ENCODE measurements at places on chromosomes 2 and 18.

GRCh38 chr2:43097644-43098408 is 128.6 kb downstream of the ZFP36L2 start:
- no peak for DNase-seq

- DNase-seq = no peak
Measured at GRCh38 chr2:137741784-137742362, 222.4 kb upstream of the HNMT start.

DNA sequence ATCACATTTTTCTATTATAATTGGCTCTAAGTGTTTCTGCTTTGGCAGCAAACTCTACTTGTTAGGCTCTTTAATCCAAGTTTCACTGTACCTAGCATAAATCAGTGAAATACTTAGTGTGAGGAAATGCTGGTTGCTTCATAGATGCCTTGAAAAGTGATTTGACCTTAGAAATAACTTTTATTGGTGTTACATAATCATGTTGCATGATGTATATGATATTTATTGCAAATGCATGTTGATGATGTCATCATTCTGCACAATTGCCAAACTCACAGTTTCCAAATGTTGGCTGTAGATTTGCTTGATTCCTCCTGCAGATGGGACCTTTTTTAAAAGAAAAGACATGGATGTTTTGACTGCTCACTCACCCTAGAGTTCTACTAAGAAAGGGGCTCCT is 137.6 kb upstream of the BCL2L11 start:
- no peak for DNase-seq

DNA sequence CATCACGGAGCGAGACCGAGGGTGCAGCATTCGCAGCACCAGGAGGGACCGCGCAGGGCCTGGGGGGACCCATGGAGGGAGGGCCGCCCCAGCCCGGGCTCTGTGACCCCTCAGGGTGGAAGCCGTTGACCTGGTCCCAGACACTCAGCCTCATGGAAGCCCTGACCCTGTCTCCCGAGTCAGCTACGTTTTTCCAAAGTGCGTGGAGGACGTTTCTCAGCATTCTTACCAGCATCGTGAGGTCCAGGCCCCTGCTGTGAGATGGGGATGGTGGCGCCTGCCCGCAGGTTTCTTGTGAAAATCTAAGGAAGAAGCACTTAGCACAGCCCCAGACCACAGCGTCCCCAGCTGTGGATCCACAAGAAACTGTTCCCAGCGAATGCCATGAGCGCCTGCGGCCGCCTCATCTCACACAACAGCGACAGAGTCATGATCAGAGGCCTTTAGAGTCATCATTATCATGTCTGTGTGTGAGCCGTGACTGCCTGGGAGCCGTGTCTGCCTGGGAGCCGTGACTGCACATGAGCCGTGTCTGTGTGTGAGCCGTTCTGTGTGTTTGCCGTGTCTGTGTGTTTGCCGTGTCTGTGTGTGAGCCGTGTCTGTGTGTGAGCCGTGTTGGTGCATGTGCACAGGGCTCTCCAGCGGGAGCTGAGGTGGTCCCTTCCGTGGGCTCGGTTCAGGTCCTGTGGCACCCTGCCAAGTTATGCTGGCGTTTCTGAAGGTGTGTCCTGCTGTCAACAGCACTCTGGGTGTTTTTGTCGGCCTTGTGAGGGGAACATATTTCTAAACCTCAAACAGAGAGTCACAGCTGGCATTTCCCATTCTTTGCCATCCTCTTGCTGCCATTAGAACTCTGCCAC is 49.2 kb upstream of the KCNG2 start:
- no peak for DNase-seq

GRCh38 chr2:50315336-50315735 is 716.6 kb downstream of the NRXN1 start:
- DNase-seq = no peak

- no peak for DNase-seq
Measured at GRCh38 chr18:44893966-44894365, 213.3 kb downstream of the SETBP1 start.

DNA sequence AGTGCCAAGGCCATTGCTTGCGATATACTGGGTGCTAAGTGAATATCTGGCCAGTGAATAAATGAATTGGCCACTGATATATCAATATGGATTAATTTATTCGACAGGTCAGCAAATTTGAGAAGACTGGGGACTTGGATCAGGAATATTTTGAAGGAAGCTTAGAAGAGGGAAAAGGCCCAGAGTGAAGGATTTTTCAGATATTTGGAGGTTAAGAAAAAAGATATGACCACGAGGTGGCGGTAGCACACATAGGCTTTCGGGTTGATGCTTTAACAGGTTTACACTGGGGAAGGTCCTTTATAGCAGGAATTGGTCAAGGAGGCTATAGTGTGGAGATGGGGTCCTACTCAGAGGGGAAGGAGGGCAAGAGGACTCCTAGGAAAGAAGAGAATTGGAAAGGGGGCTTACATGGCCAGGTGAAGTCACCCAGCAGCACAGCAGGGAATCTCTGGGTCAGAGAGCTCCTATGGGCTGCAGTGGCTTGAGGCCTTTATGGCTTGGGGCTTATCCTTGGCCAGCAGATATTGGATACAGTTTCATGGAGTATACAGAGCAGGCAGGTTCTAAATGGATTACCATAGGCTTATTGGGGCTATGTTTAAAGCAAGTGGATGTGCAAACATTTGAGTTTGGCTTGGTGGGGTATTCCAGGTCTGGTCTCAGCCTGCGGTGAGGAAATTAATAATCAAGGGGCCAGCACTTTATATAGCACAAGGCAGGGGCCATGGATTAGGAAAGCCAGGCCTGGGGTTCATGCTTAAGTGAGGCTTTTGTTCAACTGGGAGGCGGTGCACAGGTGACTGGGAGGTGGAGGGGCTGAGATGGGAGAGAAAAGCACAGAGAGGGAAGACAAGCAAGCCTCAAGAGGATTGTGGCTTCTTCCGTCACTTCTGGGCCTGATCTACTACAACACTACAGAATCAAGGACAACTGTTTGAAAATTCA is 9.7 kb downstream of the IL1RN start:
- DNase-seq = peak; percentile 37

DNA sequence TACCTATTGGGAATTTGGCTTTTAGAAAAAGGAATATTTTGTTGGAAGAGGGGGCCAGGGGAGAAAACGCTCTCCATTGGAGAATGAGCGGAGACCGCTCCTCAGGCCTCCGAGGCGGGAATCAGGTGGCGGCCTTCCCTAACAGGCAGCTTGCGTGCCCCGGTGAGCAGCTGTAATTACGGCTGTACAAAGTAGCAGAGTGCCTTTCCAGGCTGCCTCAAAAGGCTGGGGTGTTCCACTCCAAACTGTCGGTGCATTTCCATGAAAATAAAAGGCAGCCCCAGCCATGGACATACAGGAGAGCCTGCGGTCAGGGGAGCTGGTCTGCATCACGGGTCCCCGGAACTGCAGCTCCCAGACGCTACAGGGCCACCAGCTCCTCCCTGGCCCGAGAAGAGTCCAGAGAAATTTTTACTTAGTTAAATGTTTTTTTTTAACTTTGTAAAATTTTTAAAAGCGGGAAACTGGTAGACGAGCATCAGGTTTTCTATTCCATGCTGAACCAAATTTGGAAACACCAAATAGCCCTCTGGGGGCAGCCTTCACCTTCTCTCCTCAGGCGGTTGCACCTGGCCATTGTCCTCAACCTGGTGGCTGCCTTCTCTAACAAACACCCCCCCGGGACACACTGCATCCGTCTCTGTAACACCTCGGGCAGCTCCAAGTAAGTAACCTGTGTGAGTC is 209.3 kb upstream of the SALL3 start:
- no peak for DNase-seq

DNA sequence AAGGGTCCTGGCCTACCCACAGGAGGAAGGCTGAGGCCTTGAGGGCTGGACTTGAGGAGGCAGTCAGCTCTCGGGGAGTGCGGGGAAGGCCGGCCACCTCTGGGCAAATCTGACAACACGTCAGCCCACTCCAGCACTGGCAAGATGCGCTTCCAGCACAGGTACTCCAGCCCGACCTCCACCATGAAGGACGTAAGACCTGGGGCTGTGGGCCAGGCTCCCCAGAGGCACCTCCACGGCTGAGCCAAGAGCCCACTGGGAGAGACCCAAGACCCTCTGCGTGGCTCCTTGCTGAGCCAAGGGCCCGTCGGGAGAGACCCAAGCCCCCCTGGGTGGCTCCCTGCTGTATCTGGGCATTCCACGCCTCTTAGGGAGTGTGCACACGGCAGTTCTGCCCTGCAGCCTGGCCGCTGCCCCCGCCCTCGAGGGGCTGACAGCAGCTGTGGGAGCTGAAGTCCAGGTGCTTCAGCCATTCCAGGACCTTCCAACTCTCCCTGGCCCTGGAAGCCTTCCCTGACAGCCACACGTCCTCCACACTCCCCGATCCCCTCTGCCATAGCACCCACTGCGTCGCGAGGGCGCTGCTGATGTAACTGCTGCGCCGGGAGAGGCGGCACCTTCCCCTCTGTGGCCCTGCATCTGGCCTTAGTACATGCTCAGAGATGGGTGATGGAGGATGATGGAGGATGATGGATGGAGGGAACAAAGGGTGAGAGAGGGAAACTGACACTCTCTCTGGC is 50.2 kb downstream of the BIN1 start:
- DNase-seq = no peak

GRCh38 chr2:217563565-217563964 is 439.2 kb downstream of the TNS1 start:
- DNase-seq = no peak

- no peak for DNase-seq
Measured at GRCh38 chr2:169386722-169387121, 24.4 kb upstream of the LRP2 start.

All from stimulated activated CD4-positive, alpha-beta T cell treated with anti-CD3 and anti-CD28 coated beads, Interleukin-2, amount 100 ng/mL, for 24 hours (primary cell).